HS-27A (cell line): ENCODE measurements at places on chromosomes 6 and 20.

DNA sequence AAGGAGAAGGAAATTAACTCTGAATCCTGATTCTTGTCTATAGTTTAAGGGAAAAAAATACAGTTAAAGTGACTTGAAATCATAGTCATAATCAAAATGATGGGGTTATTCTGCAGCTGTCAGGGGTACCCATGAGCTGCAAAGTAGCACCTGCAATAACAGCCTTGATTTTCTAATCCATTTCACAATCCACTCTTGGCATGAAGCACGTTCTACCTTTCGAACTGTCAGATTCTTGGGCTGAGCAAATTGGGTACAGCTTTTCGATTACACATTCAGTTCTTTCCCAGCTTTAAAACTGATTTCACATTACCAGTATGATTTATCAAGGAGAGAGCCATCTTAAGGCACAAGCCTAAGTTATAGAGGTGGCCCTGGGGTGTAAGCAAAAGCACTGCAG, 118.5 kb upstream of the DTNBP1 start:
- no peak for DNase-seq

- no peak for DNase-seq
These were observed 5.8 kb upstream of the SSTR4 start for GRCh38 chr20:23029324-23029723.

DNA sequence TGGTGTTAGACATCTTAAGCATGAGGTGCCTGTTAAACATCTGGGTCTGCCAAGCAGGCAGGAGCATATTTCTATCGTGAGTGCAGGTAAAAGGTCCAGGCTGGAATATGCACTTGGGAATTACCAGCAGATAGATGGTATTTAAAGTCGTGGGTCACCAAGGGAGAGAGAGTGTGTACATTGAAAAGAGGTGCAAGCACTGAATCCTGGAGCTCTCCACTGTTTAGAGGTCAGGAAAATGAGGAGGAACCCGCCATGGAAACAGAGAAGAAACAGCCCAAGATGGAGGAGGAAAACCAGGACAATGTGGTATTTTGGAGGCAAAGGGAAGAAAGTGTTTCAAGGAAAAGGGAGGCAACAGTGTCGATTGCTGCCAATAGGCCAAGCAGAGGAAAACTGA, 46.4 kb downstream of the TNFRSF21 start:
- no peak for DNase-seq

GRCh38 chr6:167078745-167079144, 44.2 kb upstream of the CCR6 start:
- no peak for DNase-seq

DNA sequence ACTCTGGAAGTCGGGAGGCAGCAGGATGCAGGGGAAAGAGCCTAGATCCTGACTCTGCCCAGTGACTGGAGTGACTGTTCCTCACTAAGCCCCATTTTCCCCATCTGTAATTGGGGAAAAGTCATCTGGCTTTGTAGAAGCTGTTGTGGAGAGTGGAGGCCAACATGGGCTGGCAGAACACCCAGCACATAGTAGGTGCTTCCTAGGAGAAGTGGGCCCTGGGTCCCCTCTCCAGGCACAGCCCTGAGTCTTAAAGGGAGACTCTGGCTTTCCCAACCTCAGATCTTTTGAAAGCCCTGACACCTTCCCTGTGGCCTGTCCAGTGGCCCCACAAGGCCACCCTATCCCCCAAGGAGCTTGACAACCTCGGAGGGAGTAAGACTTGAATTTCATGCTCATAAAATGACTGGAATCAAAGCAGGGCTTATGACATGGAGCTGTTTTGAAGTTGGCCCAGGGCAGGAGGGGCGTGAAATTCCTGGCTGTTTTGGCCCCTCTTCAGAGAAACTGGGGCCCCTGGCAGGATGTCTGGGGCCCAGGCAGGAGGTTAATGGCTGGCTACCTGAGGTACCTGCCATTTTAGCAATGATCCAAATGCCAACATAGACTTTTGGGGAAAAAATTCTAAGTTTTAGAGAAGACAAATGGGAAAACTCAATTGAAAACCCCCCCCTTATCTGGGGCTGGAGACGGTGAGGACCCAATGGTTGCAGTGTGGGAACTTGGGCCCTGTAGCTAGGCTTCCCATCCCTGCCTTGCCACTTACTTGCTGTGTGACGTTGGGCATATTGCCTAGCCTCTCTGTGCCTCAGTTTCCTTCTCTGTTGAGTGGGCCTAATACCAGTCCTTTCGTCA, 51.6 kb downstream of the UBE2V1 start:
- no peak for DNase-seq

GRCh38 chr20:33650111-33650752, 11.9 kb upstream of the C20orf144 start:
- DNase-seq: no peak

- DNase-seq: no peak
These were observed 120.4 kb downstream of the RNGTT start for GRCh38 chr6:88843040-88843439.

DNA sequence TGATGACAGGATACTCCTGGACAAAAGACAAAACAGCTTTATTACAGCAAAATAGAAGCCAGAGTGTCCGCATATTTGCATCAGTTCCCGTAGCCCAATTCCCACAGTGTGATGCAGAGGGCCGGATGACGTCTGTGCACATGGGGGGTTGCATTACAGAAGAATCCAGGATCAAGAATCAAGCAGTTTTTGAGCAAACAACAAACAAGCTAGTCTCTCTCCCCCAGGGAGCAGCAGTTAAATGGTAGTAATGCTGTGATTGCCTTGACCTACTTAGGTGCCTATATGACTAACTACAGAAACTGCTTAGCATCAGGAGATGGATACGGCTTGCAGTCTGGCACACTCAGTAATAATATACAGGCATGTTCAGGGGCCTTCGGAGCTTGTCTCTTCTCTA, 3.2 kb upstream of the SDHAF4 start:
- no peak for DNase-seq

- no peak for DNase-seq
These were observed 787 bp downstream of the JPH2 start for GRCh38 chr20:44186201-44186600.

DNA sequence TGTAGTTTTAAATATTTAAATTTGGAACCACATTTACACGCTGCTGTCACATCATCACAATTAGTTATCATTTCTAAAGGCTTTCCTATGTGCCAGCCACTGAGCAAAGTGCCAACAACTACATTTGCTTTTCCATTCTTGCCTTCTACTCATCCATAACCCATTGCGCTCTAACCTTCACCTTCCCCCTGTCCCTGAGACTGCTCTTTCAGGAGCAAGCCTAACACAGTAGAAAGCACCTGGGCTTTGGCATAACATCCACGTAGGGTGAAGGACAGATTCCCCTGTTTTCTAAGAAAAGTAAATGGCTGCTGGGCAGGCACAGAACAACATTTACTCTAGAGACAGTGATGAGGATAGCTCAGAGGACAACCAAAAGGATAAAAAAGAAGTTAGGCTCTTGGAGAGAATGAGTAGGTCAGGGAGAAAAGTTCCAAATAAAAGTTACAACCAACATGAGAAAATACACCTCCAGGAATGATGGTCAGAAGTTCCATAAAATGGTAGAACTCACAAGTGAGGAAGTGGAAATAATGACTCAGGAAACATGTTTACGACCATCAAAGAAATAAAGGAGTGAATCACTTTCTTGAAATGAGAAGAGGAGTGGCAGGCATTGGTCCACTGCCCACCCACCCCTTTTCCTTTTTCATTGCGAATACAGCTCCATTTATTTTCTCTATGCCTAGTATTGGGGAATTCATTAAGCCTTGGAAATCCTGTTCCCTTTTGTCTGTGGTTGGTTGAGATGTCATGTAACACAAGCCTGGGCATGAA, 77.2 kb downstream of the PFDN4 start:
- no peak for DNase-seq

DNA sequence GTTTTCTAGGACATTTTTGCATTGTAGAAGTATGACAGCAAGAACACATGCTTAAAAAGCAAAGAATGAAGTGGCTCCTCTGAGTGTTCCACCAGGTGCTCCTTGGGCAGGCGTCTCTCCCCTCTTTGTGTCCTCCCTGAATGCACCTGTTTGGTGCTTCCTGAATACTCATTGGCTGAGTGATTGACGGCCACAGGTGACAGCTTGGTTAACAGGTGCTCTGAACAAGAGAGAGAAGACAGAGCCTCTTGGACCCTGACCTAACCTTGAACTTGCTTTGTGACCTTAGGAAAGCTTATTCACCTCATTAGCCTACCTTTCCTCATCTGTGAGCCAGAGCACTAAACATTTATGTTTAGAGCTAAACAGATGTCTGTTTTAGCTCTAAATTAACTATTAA, 93.7 kb downstream of the TULP4 start:
- no peak for DNase-seq

DNA sequence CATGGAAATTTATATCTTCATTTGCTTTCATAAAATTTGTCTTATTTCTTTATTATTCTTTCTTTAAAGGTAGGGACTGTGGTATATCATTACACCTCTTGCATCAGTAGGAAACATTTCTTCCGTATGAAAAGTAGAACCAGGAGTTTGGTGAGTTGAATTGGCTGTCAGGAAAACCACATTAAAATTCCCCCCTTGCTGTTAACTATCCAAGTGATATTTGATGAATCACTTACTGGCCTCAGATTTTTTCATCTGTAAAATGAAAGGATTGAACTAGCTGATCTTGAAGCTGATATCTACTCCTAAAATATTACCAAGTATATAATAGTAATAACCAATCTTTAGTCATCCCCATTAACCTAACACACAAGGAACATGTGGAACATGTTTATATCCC, 460.9 kb downstream of the GJA1 start:
- DNase-seq: no peak

GRCh38 chr20:36369739-36370138, 63.6 kb downstream of the DLGAP4 start:
- no peak for DNase-seq
